Progenitor cell of endocrine pancreas (in vitro differentiated cells): ENCODE measurements at places on chromosomes 5 and 9. TPM values are rescaled to one million over a fixed set of nuclear protein-coding genes. Genes with fewer than 3 reads are reported as not detected.

- no peaks in the 10 kb centered on the region for H3K36me3 ChIP-seq
- H3K27ac ChIP-seq = no peak overlapping the region
- DNase-seq = no peak
- peaks cover 17% of the 10 kb centered on the region for H3K4me1 ChIP-seq
- H3K27me3 ChIP-seq = peaks cover 23% of the 10 kb centered on the region
Observed at GRCh38 chr9:16710888-16711287, 159.6 kb downstream of the BNC2 start.

The BARHL1 gene
- not detected in 2 replicates for total RNA-seq

DNA sequence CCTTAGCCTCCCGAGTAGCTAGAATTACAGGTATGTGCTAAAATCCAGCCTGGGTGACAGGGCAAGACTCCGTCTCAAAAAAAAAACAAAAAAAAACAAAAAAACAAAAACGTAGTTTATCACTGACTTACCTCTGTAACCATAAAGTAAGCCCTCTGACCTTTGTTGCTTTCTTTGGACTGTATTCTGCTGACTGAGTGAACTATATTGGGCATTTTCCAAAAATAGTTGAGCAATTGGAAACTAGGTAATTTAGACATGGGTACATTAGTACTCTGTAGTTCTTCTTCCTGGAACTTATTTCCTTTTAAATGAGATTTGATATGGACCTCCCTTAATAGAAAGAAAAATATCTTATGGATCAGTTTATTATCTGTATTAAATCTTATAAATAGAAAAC, 66.6 kb downstream of the ANKHD1 start:
- H3K27me3 ChIP-seq = no peaks in the 10 kb centered on the region
- H3K4me3 ChIP-seq = no peak overlapping the region
- H3K4me1 ChIP-seq = no peaks in the 10 kb centered on the region
- no peak overlapping the region for H3K27ac ChIP-seq
- peaks cover 5% of the 10 kb centered on the region for H3K36me3 ChIP-seq

The SOHLH1 gene
- total RNA-seq = not detected in 2 replicates

The ABCA1 gene
- 34.1 and 41.1 TPM in 2 replicates for total RNA-seq

The ADRB2 gene
- total RNA-seq = 0.12 and 0.22 TPM in 2 replicates

DNA sequence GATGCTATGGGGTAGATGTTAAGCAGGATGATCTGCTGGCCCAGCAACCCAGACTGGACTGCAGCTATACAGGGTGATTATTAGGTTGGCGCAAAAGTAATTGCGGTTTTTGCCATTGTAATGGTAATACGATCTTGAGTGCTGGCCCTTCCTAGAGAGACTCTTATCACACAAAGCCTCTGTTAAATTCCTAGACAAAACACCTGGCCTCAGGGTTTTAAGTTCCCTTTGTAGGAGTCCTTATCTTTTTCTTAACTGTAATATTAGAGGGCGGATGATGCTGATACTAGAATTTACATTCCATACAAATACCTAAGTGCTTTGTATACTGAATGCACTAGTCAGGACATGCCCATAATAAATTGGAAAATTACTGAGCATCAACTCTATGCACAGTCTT, 222.2 kb downstream of the NDUFS4 start:
- H3K36me3 ChIP-seq = no peaks in the 10 kb centered on the region
- H3K4me1 ChIP-seq = peaks cover 17% of the 10 kb centered on the region
- H3K27ac ChIP-seq = no peak overlapping the region
- H3K27me3 ChIP-seq = peaks cover 65% of the 10 kb centered on the region

GRCh38 chr9:136533775-136534157, 12.1 kb downstream of the NOTCH1 start:
- H3K27ac ChIP-seq = no peak overlapping the region
- H3K36me3 ChIP-seq = peaks cover 6% of the 10 kb centered on the region
- no peak overlapping the region for H3K4me3 ChIP-seq
- H3K27me3 ChIP-seq = no peaks in the 10 kb centered on the region
- DNase-seq = no peak

The CDX1 gene
- total RNA-seq = 0.31 and 0.43 TPM in 2 replicates

The MCCC2 gene
- total RNA-seq = 43.5 and 48.7 TPM in 2 replicates

DNA sequence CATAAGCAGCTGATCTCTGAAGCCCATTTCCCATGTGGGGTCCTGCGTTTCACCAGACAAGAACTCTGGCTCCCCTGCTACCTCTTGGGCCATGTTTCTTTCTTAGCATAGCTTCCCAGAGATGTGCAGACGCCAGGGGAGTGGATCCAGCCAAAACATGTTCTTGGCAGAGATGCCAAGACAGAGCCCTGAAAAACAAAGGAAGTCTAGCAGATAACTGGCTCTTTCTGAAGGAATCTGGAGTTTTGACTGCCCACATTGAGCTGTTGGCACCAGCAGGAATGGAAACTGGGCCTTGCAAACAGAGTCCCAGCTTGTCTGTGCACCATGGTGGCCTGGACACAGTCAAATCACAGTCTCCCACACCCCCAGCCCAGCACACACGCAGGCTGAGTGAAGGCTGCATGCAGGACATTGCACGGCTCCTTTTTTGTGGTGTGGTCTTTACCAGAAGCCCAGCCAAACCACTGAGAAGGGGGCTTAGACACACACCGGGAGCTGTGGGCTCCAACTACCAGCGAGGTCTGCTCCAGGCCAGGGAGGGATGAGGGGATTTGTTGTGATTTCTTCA, 114.7 kb downstream of the SNX18 start:
- H3K4me1 ChIP-seq = peaks cover 11% of the 10 kb centered on the region
- no peak for DNase-seq
- H3K27me3 ChIP-seq = no peaks in the 10 kb centered on the region
- H3K27ac ChIP-seq = no peak overlapping the region
- H3K4me3 ChIP-seq = no peak overlapping the region
- H3K36me3 ChIP-seq = peaks cover 1% of the 10 kb centered on the region

DNA sequence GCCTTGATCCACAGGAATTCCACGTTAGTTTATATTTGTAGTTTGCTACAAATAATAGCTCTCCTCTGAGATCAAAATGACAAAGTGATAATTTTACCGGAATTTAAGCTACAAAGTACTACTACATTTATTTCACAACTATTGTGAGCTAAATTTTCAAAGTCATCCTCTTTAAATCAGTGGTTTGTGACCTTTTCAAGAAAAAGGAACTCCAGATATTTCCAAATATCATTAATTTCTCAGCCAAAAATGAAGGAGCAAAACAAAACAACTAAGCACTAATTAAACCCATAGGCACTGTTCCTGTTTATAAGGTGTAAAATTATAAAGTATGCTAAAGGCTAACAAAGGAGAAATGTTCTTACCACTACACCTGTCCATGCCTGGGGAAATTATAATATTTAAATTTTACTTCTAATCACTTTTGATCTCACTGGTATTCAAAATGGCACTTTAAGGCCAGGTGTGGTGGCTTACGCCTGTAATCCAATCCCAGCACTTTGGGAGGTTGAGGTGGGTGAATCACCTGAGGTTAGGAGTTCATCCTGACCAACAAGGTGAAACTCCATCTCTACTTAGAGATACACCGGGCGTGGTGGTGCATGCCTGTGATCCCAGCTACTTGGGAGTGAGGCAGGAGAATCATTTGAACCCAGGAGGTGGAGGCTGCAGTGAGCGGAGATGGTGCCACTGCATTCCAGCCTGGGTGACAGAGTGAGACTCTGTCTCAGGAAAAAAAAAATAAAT, 77.5 kb downstream of the CEMIP2 start:
- peaks cover 30% of the 10 kb centered on the region for H3K36me3 ChIP-seq
- no peak for DNase-seq
- H3K27ac ChIP-seq = no peak overlapping the region

The SH3PXD2B gene
- 72.4 and 79.8 TPM in 2 replicates for total RNA-seq

DNA sequence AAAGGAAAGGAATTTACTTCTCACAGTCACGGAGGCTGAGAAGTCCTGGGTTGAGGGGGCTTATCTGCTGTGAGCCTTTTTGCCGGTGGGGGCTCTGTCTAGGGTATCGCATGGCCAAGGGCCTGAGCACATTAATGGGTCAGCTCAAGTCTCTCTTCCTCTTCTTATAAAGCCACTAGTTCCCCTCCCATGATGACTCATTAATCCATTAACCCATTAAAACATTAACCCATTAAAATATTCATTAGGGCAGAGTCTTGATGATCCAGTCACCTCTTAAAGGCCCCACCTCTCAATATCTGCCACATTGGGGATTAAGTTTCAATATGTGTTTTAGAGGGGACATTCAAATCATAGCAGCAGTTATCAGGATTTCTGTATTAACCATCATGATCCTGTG, 406.3 kb downstream of the SPOCK1 start:
- peaks cover 3% of the 10 kb centered on the region for H3K4me1 ChIP-seq
- peaks cover 11% of the 10 kb centered on the region for H3K27me3 ChIP-seq
- DNase-seq = no peak
- H3K4me3 ChIP-seq = no peak overlapping the region

GRCh38 chr9:32625320-32625719, 10.1 kb downstream of the TAF1L start:
- H3K4me1 ChIP-seq = no peaks in the 10 kb centered on the region
- no peak for DNase-seq
- no peak overlapping the region for H3K4me3 ChIP-seq
- H3K27me3 ChIP-seq = peaks cover 1% of the 10 kb centered on the region
- no peaks in the 10 kb centered on the region for H3K36me3 ChIP-seq
- H3K27ac ChIP-seq = no peak overlapping the region

- H3K4me3 ChIP-seq = no peak overlapping the region
- no peaks in the 10 kb centered on the region for H3K27me3 ChIP-seq
- peaks cover 13% of the 10 kb centered on the region for H3K36me3 ChIP-seq
- peaks cover 12% of the 10 kb centered on the region for H3K4me1 ChIP-seq
Observed at GRCh38 chr9:33260372-33260771, 4.1 kb downstream of the BAG1 start.

- H3K4me1 ChIP-seq = no peaks in the 10 kb centered on the region
- H3K36me3 ChIP-seq = peaks cover 8% of the 10 kb centered on the region
- no peaks in the 10 kb centered on the region for H3K27me3 ChIP-seq
- DNase-seq = no peak
- no peak overlapping the region for H3K4me3 ChIP-seq
Observed at GRCh38 chr5:147390654-147391225, 119.1 kb downstream of the DPYSL3 start.

DNA sequence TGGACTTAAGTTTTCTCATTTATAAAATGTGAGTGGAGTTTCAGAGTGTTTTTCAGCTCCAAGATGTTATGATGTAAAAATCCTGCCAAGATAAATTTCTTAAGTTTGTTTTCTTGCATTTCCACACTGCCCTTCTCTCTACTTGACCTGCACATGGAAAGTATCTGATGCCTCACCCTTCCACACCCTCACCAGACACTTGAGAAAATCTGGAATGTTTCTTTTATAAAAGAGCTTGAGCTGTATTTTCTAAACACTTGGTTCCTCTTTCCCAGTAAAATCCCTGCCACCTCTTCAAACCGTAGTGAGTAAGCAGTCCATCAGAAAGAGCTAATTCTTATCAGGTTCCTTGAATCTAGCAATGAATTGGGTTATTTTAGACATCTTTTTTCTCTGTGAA, 42.9 kb downstream of the FOXD1 start:
- H3K27ac ChIP-seq = no peak overlapping the region
- no peaks in the 10 kb centered on the region for H3K36me3 ChIP-seq
- DNase-seq = no peak
- H3K4me3 ChIP-seq = no peak overlapping the region

GRCh38 chr9:137339045-137339907, 37.2 kb upstream of the NRARP start:
- no peak overlapping the region for H3K27ac ChIP-seq
- DNase-seq = no peak
- no peaks in the 10 kb centered on the region for H3K4me1 ChIP-seq
- no peak overlapping the region for H3K4me3 ChIP-seq
- H3K36me3 ChIP-seq = peaks cover 39% of the 10 kb centered on the region
- H3K27me3 ChIP-seq = no peaks in the 10 kb centered on the region

GRCh38 chr9:35114840-35115628, 628 bp downstream of the ATOSB start:
- DNase-seq = no peak
- peak overlapping the region; percentile 96 for H3K27ac ChIP-seq
- H3K4me3 ChIP-seq = peak overlapping the region; percentile 89
- no peaks in the 10 kb centered on the region for H3K36me3 ChIP-seq

The SPARC gene
- total RNA-seq = 55.2 and 83.9 TPM in 2 replicates

DNA sequence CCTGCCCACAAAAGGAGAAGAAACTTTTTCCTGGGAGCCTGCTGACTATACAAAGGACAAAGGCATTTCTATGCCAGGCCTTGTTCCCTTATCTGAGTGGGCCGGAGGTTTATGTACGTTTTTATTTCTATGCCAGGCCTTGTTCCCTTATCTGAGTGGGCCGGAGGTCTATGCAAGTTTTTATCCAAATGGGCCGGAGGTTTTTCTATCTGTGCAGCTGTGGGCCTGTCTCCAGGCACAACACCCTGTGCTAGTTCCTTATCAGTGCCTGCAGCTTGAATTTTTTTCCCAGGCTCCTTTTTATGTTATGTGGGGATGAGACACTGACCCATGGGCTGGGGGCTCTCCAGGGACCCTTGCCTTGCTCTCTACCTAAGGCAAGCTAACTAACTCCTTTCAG, 5.5 kb downstream of the SLC25A2 start:
- H3K27ac ChIP-seq = peak overlapping the region; percentile 44
- no peaks in the 10 kb centered on the region for H3K27me3 ChIP-seq
- H3K36me3 ChIP-seq = peaks cover 36% of the 10 kb centered on the region

The LOX gene
- 0.19 and 0.42 TPM in 2 replicates for total RNA-seq

The RIC1 gene
- 24.2 and 25.1 TPM in 2 replicates for total RNA-seq

The HARS1 gene
- total RNA-seq = 77.7 and 78.9 TPM in 2 replicates

DNA sequence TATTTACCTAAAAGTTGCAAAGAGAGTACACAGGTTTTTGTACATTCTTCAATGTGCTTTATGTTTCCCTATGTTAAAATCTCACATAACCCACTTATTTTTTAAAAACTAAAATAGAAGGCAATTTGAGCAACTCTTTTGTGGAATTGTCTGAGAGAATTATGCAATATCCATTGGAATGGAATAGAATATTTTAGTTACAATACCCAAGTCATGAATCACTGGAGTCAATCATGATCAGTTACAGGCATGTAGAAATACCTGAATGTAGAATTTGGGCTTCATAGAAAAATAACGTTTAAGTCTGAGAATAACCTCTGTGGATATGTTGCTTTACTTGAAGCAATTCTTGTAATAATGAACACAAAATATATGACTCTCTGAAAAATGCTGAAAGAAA, 143.3 kb downstream of the FGF10 start:
- no peaks in the 10 kb centered on the region for H3K4me1 ChIP-seq
- no peaks in the 10 kb centered on the region for H3K36me3 ChIP-seq
- H3K4me3 ChIP-seq = no peak overlapping the region
- no peaks in the 10 kb centered on the region for H3K27me3 ChIP-seq
- no peak for DNase-seq

The SMIM33 gene
- total RNA-seq = not detected in 2 replicates

DNA sequence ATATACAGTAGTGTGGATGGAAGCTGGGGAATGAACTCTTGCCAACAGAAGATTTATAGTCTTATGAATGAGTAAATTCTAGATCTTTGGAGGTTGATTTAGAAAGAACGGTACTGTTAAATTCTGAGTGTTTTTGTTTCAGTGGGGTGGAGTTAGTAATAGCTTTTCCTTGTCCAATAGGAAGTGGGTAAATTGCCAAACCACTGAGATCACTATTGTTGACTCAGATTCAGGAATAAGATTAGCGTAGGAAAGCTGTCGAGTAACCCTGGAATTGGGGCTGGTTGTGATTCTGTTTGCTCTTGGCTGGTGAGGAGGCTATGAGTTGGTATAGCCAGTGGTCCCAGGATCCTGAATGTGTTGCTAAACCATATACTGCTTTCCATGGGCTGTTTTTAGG, 155.6 kb downstream of the ARHGAP26 start:
- H3K27me3 ChIP-seq = no peaks in the 10 kb centered on the region
- DNase-seq = no peak
- no peak overlapping the region for H3K27ac ChIP-seq
- peaks cover 21% of the 10 kb centered on the region for H3K4me1 ChIP-seq
- H3K36me3 ChIP-seq = no peaks in the 10 kb centered on the region

The SET gene
- 563 and 571 TPM in 2 replicates for total RNA-seq

GRCh38 chr5:52727576-52727975, 60.1 kb upstream of the ITGA1 start:
- H3K36me3 ChIP-seq = peaks cover 3% of the 10 kb centered on the region
- H3K27me3 ChIP-seq = no peaks in the 10 kb centered on the region
- H3K4me1 ChIP-seq = peaks cover 5% of the 10 kb centered on the region
- H3K4me3 ChIP-seq = no peak overlapping the region
